ENCODE measurements at places on chromosomes 2 and 18.

GRCh38 chr2:182018218-182018617 lies 32.6 kb downstream of the PPP1R1C start:
- no peak for DNase-seq

DNA sequence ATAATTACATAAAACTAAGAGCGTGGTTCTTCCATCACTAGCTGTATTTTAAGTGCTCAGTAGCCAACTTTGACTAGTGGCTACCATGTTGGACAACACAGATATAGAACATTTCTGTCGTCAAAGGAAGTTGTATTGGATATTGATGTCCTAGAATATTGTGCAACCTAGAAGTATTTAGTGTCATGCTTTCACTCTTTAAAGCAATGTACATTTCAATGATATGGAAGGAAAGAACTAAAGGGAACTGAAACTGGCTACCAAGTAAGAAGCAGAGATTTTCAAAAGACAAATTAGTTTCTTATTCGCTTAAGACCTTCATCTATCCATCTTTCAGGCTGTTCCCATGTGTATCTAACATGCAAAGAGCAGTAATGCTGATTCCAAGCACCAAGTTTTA lies 85.4 kb upstream of the EML6 start:
- no peak for DNase-seq

GRCh38 chr2:19356545-19357401 lies 1.6 kb downstream of the OSR1 start:
- DNase-seq = no peak

- no peak for DNase-seq
Observed at GRCh38 chr2:182324665-182325064, 102.2 kb downstream of the PDE1A start.

GRCh38 chr2:85628658-85629057 lies 12.7 kb downstream of the USP39 start:
- DNase-seq = no peak

DNA sequence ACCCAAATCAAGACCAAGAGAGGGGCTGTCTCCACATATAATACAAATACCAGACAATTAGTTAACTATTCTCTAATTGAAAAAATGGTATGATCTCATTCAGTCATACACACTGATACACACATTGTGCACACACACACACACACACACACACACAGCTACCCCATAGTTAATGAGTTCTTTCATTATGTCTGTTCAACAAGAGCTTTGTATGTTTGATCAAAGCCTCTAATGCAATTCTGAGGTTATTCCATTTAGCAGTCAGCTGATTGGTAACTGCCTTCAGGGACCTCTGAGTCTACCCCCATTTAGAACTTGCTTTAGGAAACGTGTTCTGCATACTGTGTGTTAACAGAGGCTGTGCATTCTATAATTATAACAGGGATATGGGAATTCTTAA lies 741.4 kb upstream of the LRRTM4 start:
- no peak for DNase-seq

DNA sequence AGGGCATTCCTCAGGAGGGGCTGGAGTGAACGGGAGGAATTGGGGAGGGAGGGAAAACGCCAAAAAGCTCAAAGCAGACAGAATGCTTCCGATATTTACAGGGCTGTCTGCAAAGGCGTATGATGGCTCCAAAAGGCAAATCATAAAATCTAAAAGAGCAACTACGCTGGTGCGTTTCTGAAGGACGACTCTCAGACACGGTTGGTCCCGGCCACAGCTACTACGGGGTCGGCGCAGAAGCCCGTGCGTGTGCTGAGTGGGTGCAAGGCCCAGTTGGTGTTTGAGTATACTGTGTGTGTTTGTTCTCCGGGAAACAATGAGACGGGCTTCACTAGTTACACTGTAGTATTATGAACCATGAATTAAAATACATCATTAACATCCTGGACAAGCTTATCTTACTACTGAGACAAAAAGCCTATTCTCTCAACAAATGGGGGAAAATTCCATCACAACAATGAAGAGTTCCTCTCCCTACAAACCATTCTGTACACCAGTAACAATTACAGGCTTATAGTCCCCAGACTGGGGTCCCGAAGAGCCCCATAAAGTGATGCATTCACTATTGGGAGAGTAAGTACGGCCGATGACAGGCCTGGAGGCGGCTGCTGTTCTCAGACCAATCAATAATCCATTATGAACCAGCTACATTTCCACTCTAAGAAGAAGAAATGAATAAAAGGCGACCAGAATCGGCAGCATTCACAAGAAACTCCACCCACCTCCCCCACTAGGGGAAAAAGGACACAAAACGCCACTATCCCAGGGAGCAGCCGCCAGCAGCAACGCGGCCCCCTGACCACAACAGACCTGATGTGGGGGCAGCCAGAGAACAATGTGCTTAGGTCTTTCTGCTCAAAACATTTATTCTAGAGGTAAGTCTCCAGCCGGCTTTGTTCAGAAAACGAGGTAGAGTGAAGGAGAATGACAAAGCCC lies 43.4 kb downstream of the ZNF516 start:
- peak; percentile 36 for DNase-seq

- DNase-seq = no peak
Observed at GRCh38 chr2:120807751-120808150, 72.1 kb downstream of the GLI2 start.

GRCh38 chr18:51621113-51621863 lies 423.8 kb upstream of the MEX3C start:
- DNase-seq = peak; percentile 84

DNA sequence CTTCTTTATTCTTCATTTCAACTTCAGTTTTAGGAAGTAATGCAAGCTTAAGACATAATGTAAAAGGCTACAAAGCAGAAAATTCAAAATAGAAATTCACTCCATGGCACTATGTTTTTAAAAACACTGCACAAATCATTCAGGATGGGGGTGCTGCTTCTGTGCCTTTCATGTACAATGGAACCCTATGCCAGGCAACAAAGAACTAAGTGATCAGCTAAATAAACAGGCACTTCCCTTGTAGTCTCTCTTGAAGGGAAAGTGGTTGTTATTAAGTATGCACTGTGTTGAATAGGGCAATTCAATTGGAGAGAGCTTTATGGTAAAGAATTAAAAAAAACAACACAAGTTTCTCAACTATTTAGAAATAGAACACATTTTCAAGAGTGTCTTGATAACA lies 10.9 kb upstream of the ERBB4 start:
- DNase-seq = no peak

GRCh38 chr2:233453111-233453915 lies 99.0 kb downstream of the DGKD start:
- DNase-seq = no peak

GRCh38 chr2:31226266-31226665 lies 7.7 kb upstream of the EHD3 start:
- no peak for DNase-seq

GRCh38 chr2:25257931-25258846 lies 83.5 kb downstream of the DNMT3A start:
- no peak for DNase-seq

DNA sequence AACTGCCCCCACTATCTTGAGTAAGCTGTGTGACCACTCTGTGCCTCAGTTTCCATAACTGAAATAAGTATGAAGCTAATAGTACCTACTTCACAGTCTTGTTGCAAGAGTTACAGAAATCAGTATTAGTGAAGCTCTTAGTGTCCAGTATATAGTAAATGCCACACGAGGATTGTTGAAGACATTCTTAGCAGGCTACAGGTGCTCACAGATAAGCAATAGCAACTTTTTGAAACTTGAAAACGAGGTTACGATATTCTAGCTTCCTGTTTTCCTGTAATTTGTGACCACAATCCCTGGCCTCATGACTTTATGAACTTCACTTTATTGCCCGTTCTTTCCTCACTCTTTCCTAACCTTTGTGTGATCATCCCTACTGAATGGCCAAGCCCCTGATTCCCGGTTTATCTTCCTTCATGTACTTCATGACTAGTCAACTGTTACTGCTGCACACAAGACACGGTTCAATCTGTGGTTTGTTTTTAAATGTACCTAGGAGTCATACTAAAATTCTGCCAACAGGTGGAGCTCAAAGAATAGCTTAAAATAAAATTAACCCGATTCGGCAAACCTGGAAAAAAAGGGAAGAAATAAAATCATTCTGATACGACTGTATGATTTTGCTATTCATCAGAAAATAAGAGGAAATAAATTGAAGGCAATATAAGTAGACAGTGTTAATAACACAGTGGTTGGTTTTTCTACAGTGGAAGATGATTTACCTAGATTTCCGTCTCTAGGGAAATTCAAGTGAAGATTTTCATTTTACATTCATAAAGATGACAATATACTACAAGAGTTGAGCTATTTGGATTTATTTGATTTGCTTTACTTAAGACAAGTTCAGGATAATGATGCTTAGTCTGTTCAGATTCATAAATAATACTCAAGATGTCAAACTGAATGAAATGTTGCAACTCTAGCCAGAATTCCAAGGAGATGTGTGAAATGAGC lies 38.1 kb upstream of the STAT1 start:
- peak; percentile 7 for DNase-seq

GRCh38 chr2:216491793-216492596 lies 6.6 kb upstream of the RPL37A start:
- no peak for DNase-seq

GRCh38 chr2:27249159-27249890 lies 13.5 kb downstream of the SLC30A3 start:
- no peak for DNase-seq

DNA sequence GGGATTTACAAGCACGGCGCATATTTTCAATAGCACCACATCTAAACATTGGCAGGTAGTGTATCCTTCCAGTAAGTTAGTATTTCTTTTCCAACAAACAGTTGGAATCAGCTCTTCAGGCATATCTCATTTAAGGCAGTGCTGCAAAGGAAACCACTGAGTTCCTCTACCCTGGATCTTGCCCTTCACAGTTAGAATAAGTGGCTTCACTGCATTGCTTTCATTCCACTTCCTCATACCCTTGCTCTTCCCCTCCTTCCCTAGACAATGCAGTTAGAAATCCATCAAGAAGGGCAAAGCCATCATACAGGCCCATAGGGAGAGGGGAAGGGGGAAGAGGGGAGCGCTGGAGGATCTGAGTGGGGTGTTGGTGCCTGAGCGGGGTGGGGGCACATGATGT lies 173.7 kb downstream of the FBXO15 start:
- no peak for DNase-seq

- no peak for DNase-seq
Observed at GRCh38 chr18:49013291-49013691, 62.5 kb upstream of the SMAD7 start.

DNA sequence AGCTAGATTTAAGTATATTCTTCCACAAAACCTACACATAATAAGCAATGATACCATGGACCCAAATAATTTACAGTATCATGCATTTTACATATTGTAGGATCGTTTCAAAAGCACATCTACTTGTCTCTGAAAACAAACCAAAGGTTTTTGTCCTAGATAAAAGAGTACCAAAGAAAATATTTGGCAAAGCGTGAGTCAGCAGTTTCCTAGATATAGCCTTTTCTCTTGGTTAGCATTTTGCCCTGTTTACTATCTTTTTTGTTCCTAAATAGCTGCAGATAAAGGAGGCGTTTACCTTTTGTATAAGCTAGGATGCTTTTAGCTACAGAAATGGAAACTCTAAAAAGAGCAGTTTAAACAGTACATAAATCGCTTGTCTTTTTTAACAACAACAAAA lies 305.8 kb upstream of the GULP1 start:
- DNase-seq = no peak

DNA sequence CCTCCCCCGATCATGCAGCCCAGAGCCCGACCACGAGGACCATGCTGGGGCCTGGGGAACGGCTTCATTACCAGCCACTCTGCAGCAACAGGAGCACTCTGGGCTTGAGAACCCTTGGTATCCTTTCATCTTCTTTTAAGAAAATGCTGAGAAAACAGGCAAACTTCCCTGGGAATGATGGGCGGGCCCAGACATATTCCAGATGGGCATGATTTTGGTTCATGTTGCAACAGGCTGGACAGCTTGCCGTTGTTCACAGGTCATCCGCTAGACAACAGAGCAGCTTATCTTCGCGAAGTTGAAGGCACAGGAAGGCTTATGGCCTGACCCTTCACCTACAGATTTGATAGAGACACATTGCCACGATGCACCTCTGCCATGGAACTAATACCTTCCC lies 121.0 kb downstream of the KLHL29 start:
- no peak for DNase-seq

DNA sequence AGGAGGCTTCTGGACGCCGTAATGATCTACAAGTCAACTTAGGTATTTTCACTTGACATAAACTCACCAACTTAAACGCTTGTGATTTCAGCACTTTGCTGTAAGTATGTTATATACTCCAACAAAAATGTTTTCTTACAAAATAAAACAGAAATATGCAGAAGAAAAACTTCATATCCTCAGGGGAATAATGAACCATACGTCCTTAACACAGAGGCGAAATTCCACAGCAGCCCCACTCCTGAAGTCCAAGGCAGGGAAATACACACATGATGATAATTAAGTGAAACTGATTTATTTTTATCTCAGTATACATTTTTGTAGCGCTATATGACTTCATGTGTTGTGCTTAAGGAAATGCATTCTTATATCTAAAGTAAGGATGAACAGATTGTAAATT lies 335.4 kb upstream of the VWC2L start:
- DNase-seq = no peak

GRCh38 chr2:73894475-73894850 lies 1.7 kb downstream of the ACTG2 start:
- DNase-seq = no peak

DNA sequence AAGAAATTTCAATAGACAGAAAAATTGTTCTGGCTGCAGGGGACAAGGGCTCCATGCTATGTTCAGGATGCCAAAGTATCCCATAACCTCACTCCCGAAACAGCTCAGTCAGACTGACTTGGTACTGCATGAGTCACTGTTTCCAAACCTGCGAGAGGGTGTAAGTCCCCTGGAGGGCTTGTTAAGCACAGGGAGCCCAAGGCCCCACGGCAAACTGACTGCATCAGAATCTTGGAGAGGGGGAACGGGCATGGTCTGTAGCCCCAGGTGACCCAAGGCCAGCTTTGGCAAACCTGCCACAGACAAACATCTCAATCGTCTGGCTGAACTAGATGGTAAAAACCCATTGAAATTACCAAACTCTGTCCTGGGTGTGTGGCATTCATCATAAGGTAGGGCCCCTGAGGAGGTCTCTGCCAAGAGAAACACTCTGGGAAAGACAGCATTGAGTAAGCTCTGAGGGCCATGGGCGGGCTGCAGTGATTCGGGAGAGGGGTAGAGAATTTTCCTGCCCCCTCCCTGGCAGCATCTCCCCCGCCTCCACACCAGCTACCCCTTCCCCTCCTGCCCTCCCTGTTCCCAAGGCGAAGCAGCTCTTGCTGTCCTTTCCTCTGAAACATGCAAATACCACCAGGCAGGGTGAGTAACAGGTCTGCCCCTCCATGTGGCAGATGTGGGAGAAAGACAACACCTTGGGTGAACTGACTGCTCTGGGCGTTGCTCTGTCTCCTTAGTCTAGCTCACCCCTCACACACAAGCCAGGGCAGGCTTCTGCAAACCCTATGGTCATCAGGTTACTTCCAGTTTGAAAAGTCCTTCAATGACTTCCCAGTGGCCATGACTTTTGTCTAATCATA lies 274.7 kb upstream of the SIX2 start:
- DNase-seq = no peak

- no peak for DNase-seq
Observed at GRCh38 chr2:217387776-217388387, 528.0 kb upstream of the TNP1 start.

Data from neural crest cell (in vitro differentiated cells).